ENCODE measurements at places on chromosomes 16 and 17.

DNA sequence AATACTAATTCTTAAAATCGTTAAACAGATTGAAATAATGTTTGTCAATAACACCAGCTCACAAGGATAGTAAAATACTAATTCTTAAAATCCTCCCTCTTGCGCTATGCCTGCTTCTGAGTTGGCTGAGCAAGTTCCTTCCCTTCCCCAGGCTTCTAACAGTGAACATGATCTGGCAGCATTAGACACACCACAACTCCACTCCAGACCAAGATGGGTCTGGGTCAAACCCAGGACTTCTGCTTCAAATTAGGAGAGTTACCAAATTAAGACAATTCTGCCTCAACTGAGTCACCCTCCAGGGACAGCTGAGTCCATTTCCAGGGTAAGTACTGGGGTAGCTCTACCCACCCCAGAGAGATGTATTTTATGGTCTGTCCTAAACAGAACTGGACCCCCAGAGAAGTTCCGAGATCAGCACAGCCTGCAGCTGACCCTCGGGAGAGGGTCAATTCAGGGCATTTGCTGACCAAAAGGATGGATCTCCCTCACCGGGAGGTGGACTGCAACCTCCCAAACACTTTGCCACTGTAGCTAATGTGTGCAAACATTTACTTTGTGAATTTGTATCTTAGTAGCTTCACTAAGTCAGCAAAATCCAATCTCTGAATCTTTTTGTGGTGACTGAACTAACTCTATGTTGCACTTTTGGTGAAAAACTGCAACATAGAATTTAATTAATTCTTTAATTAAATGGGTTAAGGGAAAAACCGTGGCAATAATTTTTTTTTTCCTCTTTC, 48.8 kb downstream of the ADCY9 start:
- DNase-seq, result no peak

GRCh38 chr17:34403006-34403405, 40.0 kb upstream of the CCL1 start:
- no peak for DNase-seq

DNA sequence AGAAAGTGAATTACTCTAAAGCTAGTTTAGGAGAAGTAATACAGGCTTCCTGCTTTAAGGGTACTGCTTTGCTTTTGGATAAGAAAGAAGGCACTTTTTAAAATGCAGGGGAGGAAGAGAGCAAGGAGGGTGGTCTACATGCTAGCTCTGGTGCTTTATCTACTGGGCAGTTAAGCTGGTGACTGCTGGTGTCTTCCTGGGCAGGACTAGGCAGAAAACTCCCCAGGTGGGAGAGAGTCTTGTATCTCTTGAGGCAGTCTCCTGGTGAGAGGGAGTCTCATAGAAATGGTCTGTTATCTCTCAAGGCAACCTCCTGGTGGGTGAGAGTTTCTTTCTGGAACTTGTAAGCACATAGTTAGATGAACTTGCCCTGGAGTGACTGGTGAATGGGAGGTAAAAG, 953.9 kb upstream of the GOT2 start:
- DNase-seq, result no peak

- DNase-seq, result no peak
Observed at GRCh38 chr16:49663081-49664065, 192.5 kb downstream of the ZNF423 start.

DNA sequence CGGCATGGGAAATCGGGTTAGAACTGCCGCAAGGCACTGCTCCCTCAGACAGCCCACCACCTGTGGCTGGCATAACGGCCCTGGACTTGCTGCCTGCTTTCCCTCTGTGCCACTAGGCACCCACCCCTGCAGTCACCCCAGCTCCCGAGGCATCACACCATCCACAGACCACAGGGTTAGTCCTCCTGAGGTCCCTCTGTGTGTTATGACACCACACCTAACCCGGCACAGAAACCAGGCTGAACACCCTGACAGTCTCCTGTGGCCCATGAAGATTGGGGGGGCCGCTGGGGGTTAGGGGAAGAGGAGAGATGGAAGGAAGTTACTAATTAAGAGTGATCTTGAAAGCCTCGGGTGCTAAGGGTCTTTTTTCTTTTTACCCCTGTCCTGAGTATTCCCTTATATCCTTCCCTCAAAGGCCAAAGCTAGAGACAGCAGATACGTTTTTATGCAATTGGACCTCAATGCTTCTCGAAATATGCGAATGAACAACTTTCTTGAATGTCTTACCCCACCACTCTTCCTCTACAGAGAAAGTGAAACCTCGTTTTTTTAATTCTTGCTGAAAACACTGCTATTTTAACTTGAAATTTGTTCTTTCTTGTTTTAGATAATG, 7.0 kb downstream of the CYTH1 start:
- DNase-seq, result no peak

GRCh38 chr17:70071127-70071526, 3.9 kb upstream of the KCNJ16 start:
- DNase-seq, result no peak

DNA sequence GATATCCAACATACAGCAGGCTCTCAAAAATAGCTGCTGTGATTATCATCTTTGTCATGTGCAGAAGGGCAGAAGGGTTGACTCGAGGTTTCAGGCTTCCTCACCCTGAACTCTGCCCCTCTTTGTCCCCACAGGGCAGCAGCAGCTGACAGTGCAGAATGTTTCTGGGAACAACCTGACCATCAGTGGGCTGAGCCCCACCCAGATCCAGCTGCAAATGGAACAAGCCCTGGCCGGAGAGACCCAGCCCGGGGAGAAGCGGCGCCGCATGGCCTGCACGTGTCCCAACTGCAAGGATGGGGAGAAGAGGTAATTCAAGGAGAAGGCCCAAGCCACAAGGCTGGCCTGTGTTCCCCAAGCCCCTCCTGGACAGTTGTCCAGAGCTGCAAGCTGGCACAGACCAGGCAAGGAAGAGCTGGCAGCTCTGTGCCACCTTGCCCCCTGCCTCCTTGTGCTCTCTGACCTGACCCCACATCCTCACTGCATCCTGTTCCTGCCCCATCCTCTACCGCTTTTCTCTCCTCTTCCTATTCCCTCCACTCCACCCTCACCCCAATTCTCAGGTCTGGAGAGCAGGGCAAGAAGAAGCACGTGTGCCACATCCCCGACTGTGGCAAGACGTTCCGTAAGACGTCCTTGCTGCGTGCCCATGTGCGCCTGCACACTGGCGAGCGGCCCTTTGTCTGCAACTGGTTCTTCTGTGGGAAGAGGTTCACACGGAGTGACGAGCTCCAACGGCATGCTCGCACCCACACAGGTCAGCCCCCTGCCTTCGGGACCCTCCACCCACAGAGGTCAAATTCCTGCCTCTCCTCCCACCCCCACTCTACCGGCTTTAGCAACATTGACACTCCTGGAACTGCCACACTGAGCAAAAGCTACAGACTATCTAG, 16.3 kb upstream of the PNPO start:
- no peak for DNase-seq

- DNase-seq, result no peak
Observed at GRCh38 chr17:31491376-31492131, 100.1 kb downstream of the RAB11FIP4 start.

- DNase-seq, result no peak
Observed at GRCh38 chr17:29954405-29954804, 13.0 kb downstream of the EFCAB5 start.

GRCh38 chr17:54903375-54903774, 2.7 kb downstream of the TOM1L1 start:
- DNase-seq, result no peak

DNA sequence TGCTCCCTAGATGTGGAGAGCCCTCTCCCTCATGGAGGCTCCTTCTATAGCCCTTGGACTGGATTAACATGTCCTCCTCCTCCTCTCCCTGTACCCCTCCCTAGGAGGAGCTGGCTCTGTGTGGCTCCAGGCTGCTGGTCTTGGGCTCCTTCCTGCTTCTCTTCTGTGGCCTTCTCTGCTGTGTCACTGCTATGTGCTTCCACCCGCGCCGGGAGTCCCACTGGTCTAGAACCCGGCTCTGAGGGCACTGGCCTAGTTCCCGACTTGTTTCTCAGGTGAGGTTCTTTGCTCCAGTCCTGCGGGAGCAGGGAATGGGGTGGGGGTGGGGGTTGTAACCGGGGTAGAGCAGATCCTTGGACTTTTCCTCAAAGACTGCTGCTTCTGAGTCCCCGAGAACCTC, 2.4 kb upstream of the TAOK2 start:
- no peak for DNase-seq

- DNase-seq, result no peak
Observed at GRCh38 chr16:89843409-89844350, 15.4 kb downstream of the SPIRE2 start.

DNA sequence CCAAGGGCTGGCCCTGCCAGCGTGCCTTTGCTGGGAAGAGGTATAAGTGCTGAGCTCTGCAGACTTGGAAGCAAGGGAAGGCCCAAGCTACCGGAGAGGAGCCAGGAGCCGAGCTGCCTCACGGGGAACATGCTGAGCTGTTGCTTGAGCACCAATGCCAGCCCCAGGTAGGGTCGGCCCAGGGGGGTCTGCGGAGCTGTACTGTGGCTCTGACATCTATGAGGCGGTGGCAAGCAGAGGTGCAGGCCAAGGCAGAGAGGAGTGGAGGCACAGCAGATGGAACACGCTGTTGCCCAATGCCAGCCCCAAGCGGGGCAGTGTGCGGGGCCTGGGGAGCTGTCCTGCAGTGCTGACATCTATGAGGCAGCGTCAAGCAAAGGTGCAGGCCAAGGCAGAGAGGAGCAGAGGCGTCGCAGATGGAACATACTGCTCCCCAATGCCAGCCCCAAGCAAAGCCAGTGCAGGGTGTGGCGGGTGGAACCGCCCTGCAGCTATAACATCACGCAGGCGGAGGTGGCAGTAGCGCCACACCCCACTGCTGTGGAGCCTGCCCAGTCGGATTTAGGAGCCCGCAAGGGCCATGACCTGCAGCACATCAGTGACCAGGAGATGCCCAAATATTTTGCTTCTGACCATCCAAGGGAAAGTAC, 10.0 kb downstream of the GGA2 start:
- no peak for DNase-seq

DNA sequence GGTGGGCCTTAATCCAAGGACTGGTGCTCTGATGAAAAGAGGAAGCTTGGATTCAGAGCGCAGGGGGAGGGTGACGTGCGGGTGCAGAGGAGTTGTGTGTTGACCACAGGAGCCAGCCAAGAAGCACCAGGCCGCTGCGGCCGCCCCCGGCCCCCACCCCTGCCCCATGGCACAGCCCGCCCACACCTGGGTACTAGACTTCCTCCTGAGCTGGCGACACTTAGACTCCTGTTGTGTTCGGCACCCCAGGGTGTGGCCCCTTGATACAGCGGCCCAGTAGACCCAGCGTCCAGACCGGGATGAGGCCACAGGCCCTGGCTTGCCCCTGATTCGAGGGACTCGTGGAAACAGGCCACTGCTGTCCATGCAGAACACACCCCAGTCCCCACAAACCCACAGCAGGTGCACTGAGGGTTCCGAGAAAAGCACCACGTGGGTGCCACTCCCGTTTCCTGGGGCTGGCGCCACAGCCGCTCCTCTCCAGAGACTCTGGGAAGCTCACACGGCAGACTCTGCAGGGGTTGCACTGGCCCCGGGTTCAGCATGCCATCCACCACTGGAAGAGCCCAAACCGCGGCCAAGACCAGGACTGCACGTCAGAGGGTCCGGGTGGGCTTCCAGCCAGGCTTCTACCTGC, 5.7 kb upstream of the SNAI3 start:
- DNase-seq, result no peak

DNA sequence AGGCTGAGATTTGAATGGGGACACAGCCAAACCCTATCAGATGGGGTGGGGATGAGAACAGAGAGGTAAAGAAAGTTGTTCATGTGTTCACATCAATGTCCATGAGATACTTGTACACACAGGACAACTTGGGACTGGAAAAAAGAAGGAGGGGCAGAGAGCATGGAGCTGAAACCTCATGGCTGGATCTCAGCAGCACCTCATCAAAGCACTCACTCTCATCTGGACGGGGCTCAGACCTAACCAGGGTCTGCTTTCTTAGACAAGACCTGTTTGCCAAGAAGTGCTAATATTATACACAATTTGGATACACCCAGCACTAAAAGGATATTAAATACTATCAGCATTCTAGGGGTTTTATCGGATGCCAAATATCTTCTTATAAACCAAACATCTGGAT, 399.8 kb downstream of the SLC39A11 start:
- DNase-seq, result no peak

DNA sequence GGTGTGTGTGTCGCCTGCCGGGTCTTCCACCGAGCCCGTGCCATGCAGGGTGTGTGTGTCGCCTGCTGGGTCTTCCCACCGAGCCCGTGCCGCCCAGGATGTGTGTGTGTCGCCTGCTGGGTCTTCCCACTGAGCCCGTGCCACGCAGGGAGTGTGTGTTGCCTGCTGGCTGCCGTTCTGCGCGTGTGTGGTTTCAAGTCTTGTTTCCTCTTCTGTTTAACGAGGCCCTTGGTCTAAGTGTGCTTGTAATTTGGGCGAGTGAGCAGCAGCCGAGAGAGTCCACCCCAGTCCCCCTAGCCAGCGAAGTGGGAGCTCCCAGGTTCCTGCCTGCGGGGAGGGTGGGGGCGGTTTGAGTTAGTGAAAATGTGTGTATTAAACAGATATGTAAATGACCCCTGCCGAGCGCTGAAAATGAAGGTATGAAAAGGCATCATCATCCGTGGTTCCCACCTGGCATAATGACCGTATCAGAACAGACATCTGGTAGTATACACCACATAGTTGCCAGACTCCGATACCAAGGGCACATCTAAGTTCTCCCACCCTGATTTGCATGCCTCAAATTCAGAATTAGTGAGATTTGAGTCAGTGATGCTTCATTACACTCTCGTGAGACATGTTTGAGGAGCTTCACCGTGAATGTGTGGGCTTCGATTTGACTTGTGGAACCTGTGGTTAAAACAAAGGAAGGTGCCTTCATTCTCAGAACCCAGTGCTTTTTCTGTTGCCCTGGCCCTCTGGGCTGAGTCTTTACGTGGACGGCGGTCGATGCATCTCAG, 114.5 kb upstream of the CHMP6 start:
- no peak for DNase-seq

DNA sequence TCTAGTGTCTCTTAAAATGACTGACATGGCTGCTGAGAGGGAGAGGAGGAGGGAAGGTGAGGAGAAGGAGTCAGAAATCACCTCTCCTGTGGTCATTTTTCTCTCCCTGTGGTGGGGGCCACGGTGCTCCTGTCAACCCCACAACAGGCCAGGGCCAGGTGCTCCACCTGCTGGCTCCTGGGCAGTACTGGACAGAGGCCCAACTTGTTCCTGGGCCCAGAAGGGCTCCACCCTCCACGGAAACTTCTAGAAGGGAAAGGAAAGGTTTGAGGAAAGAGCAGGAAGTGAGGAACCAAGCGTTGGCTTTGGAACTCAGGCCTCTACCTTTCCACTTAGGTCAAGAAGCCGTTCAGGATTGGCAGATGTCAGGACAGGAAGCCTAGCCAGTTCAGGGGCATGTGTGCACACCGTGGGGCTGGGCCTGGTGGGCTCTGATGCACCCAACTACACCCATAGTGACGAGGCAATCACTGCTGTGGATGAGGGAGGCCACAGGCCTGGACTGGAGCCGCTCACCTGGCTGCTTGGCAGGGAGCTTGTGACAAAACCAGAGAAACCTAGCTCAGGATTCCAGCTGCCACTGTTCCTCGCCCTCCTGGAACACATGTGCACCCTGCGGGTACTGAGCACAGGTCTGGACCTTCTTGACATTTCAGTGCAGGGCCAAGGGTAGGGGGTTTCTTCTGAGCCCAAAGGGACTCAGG, 36.1 kb downstream of the WNT3 start:
- DNase-seq, result no peak

All from NCI-H1048 (cell line).